Thymus (tissue), 14 donors: ENCODE measurements at places on chromosomes 3 and 15. TPM values are rescaled to one million over a fixed set of nuclear protein-coding genes. Genes with fewer than 3 reads are reported as not detected.

DNA sequence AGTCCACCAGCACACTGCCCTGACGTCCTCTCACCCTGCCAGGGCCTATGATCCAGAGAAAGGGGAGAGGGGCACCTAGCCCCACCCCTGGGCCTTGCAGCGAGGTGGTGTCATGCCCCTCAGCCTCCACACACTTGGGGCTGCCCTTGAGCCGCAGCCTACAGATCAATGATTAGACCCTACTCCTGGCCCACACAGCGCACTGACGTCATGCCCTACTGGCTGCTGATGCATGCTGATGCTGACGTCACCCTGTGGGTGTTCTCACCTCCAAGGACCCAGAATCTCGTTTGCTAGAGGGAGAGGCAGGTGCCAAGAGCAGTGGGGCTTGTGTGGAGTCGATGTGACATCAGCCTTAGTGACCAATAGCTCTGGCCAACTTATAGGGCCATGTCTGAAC lies 18.0 kb downstream of the ARL14 start:
- H3K36me3 ChIP-seq: no peaks in the 10 kb centered on the region
- H3K27me3 ChIP-seq: no peaks in the 10 kb centered on the region

DNA sequence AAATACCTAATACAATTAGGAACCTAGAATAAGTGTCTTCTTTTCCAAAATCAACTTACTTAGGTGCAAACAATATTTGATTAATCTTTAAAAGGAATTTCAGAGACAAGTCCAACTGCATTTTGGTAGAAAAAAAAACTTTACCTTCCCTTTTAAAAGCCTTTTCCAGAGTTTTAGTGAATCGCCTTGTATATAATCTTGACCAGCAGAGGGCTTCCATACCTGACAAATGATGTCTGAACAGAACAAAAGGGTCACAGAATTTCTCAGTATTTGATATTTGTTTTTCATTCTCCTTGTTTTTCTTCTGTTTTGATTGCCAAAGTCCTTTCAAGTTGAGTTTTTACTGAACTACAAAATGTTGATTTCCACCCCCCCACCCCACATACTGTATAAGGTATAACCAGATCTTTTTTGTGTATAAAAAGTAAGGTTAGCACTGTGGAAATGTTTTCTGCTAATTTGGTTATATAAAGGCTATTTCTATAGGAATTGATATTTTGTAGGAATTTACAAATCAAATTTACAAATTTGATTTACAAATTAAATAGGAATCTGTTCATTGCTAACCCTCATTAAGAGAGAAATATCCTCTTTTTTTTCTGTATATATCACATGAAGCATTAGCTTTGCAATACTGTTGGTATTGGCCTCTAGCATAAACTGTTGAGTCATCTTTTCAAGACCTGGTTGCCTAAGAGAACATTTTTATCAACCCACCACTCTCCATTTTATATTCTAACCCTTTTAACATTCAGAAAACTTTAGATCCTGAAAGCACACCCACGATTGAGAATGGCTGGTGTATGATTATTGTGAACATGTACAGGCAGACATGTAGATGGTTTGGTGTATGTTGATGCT lies 464.1 kb upstream of the RARB start:
- no peak overlapping the region for H3K27ac ChIP-seq
- H3K36me3 ChIP-seq: no peaks in the 10 kb centered on the region
- H3K4me1 ChIP-seq: no peaks in the 10 kb centered on the region
- no peak for DNase-seq

DNA sequence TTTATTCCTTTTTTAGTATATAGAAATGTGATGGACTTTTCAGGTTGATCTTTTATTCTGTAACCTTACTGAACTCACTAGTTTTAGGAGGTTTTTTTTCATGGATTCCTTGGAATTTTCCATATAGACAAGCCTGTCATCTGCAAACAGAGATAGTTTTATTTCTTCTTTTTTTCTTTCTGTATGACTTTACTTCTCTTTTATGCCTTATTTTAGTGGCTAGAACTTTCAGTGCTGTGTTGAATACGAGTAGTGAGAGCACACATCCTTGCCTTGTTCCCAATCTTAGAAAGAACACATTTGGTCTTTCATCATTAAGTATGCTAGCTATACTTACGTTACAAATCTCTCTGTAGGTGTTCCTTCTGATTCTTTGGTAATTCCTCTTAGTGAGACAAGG lies 336.5 kb downstream of the PTPRG start:
- no peak overlapping the region for H3K4me3 ChIP-seq
- DNase-seq: no peak
- H3K27me3 ChIP-seq: no peaks in the 10 kb centered on the region
- H3K4me1 ChIP-seq: no peaks in the 10 kb centered on the region
- H3K36me3 ChIP-seq: no peaks in the 10 kb centered on the region

- H3K4me1 ChIP-seq: no peaks in the 10 kb centered on the region
- H3K4me3 ChIP-seq: no peak overlapping the region
- no peak for DNase-seq
- H3K27ac ChIP-seq: no peak overlapping the region
- no peaks in the 10 kb centered on the region for H3K36me3 ChIP-seq
Measured at GRCh38 chr15:66897971-66898370, 167.4 kb upstream of the SMAD3 start.

DNA sequence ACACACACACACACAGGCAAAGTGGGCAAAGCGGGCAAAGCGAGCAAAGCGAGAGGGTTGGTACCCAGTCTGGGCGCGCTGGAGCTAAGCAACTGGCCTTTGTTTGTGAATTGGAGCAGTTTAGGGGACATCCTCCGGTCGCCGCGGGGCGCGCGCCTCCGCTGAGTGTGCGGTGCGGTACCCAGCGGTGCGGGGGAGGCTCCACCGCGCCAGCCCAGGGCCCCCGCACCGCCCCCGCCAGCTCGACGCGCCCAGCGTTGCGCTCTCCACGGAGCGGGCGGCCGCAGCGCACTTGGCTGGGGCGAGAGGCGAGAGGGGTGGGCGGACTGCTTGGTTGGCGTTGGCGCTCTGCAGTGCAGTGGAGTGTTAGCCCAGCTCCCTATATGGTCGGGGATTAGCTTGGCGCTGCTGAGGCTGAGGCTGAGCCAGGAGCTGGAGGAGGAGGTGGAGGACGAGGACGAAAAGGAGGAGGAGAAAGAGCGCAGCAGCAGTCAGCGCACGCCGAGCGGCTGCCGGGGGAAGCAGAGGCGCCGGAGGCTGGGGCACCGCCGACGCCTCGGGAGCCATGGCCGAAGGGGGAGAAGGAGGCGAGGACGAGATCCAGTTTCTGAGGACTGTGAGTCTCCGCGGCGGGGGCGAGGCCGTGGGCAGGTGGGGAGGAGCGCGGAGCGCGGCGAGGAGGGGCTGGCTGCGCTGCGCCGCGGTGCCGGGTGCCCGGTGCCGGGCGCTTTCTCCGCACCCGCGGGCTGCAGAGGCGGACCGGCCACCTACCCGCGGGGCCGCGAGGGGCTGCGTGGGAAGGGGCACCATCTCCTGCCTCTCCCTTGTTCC lies at the start of gene RYR3:
Gene RYR3 (plus strand): TSS at position 487 of the 831 bp plus-strand sequence. CDS start 79 bp downstream, at position 566.
- peaks cover 37% of the 10 kb centered on the region for H3K27me3 ChIP-seq
- no peaks in the 10 kb centered on the region for H3K4me1 ChIP-seq

GRCh38 chr15:85959611-85960010 lies 120.1 kb upstream of the AGBL1 start:
- H3K4me3 ChIP-seq: no peak overlapping the region
- no peak for DNase-seq
- H3K27me3 ChIP-seq: no peaks in the 10 kb centered on the region
- no peaks in the 10 kb centered on the region for H3K36me3 ChIP-seq

GRCh38 chr3:106228271-106228670 lies 359.5 kb upstream of the CBLB start:
- no peak overlapping the region for H3K27ac ChIP-seq
- H3K4me3 ChIP-seq: no peak overlapping the region
- H3K36me3 ChIP-seq: no peaks in the 10 kb centered on the region
- no peak for DNase-seq
- no peaks in the 10 kb centered on the region for H3K4me1 ChIP-seq
- no peaks in the 10 kb centered on the region for H3K27me3 ChIP-seq

DNA sequence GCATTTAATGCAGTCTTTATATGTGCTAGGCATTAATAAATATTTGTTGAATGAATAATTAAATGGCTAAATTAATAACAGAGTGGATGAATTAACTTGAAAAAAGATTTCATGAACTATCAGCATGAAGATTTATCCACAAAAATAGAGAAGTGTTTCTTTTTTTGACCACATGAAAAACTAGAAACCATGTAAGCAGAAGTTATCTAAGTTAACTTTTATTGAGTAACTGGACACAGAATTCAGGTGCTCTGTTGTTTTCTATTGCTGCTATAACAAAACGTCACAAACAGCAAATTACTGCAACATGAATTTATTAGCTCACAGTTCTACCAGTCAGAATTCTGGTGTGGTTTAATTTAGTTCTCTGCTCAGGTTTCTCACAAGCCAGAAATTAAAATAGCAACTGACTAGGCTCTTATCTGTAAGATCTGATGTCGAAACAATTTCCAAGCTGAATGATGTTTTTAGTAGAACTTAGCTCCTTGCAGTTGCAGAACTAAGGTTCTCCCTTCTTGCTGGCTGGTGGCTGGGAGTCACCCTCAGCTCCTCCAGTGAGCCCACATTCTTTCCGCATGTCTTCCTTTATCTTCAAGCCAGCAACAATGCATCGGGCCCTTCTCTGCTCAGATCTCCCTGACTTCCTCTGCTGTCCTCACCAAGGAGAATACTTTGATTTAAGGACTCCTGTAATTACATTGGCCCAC lies 810.2 kb upstream of the ALCAM start:
- H3K4me1 ChIP-seq: no peaks in the 10 kb centered on the region
- no peak overlapping the region for H3K4me3 ChIP-seq
- H3K27ac ChIP-seq: no peak overlapping the region
- DNase-seq: no peak

RASA2 gene
- 16.0 TPM for total RNA-seq

GRCh38 chr3:63980830-63981498 lies 42.3 kb downstream of the PSMD6 start:
- no peak overlapping the region for H3K27ac ChIP-seq
- DNase-seq: no peak
- no peak overlapping the region for H3K4me3 ChIP-seq
- H3K4me1 ChIP-seq: peaks cover 27% of the 10 kb centered on the region
- peaks cover 47% of the 10 kb centered on the region for H3K36me3 ChIP-seq
- H3K27me3 ChIP-seq: no peaks in the 10 kb centered on the region

GOLGA8S gene
- 0.05 TPM for total RNA-seq

RTP3 gene
- not detected for total RNA-seq

- no peaks in the 10 kb centered on the region for H3K27me3 ChIP-seq
- H3K4me1 ChIP-seq: peaks cover 57% of the 10 kb centered on the region
- peaks cover 63% of the 10 kb centered on the region for H3K36me3 ChIP-seq
- H3K27ac ChIP-seq: no peak overlapping the region
Measured at GRCh38 chr3:52234516-52235447, 4.2 kb downstream of the TWF2 start.

- H3K4me3 ChIP-seq: no peak overlapping the region
- H3K27ac ChIP-seq: no peak overlapping the region
- no peaks in the 10 kb centered on the region for H3K4me1 ChIP-seq
- DNase-seq: no peak
- no peaks in the 10 kb centered on the region for H3K36me3 ChIP-seq
- no peaks in the 10 kb centered on the region for H3K27me3 ChIP-seq
Measured at GRCh38 chr3:107868449-107868848, 222.4 kb downstream of the CD47 start.

DNA sequence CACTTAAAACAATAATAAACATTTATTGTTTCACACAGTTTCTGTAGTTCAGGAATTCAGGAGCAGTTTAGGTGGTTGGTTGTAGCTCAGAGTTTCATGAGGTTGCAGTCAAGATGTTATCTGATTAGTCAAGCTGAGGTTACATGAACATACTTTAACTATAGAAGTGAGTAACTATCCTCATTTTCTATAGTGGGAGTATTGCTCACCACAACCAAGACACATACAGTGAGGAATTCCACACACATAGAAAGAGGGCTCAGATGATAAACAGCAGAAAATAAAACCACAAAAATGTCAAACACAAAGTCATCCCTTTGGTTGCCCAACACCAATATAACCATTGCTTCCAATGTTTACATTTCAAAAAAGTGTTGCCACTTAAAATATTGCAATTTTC lies 13.6 kb downstream of the SCN11A start:
- no peak overlapping the region for H3K27ac ChIP-seq
- H3K36me3 ChIP-seq: no peaks in the 10 kb centered on the region
- no peak for DNase-seq
- H3K27me3 ChIP-seq: no peaks in the 10 kb centered on the region

DNA sequence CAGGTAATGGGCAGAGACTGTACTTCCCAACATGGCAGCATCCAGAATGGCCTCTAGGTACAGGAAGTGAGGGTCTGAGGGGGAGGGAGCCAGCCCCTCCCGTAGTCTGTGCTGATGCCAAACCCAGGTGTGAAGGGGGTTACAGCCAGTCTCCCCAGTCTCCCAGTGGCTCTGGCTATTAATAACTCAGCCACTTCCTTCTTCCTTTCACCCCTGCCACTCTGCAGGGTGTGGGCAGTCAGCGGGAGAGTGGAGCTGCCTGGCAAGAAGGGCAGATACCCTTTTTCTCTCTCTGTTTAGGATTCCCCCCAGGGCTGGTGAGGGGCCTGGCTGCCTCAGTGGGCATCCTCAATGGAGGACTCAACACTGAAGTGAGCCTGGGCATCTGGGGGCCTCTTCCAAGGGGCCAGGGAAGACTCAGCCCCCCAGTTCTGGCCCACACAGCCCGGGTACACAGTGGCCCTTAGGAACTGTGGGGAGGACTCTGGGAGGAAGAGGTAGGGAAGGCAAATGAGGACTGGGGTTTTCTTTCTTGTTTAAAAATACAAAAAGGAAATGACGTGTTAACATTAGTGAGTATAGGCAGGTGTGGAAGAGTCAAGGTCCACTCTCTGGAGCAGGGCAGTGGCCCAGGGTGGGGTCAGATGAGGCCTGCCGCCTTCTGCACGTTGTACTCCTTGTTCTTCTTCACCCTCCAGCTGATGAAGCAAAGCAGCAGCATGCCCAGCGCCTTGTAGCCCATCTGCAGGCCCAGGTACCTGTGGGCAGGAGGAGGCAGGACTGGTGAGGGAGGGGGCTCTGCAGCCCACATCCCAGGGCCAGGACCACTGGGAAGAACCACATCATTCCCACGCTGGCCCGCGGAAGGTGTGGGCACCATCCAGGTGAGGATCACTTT lies 38.6 kb upstream of the RAB6B start:
- DNase-seq: no peak
- H3K4me1 ChIP-seq: no peaks in the 10 kb centered on the region

GRCh38 chr3:36650271-36650671 lies 114.1 kb downstream of the DCLK3 start:
- H3K4me1 ChIP-seq: no peaks in the 10 kb centered on the region
- H3K36me3 ChIP-seq: no peaks in the 10 kb centered on the region
- no peak overlapping the region for H3K27ac ChIP-seq
- H3K4me3 ChIP-seq: no peak overlapping the region
- no peaks in the 10 kb centered on the region for H3K27me3 ChIP-seq

GPR171 gene
- 20.6 TPM for total RNA-seq

DNA sequence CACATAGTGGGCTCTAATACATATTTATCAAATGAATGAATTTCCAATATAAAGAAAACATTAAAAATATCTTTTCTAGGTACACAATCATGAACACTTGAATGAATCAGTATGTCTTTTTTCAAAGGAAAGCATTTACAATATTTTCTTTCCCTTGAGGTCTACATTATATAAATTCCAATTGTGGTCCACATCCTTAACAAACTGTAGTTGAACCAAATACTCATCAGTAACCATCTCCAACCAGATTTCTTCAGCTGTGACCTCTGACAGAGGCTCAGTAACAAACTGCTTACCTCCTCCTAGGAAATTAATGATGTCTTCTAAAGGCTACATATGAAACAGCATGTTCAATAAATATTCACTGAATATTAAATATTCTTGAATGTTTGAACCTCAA lies 58.8 kb downstream of the CFAP20DC start:
- H3K4me1 ChIP-seq: no peaks in the 10 kb centered on the region
- H3K27me3 ChIP-seq: no peaks in the 10 kb centered on the region
- H3K36me3 ChIP-seq: no peaks in the 10 kb centered on the region
- no peak overlapping the region for H3K27ac ChIP-seq

CD86 gene
- 13.8 TPM for total RNA-seq

CORO2B gene
- 0.57 TPM for total RNA-seq

BUB1B gene
- total RNA-seq: 48.3 TPM
